ENCODE measurements at places on chromosomes 16 and 17. TPM values are rescaled to one million over a fixed set of nuclear protein-coding genes. Genes with fewer than 3 reads are reported as not detected.

PRAC2 gene
- not detected for total RNA-seq

GRCh38 chr16:85479972-85480726 is 133.0 kb upstream of the GSE1 start:
- DNase-seq = no peak

- DNase-seq = no peak
Observed at GRCh38 chr17:1491443-1492248, 840 bp downstream of the MYO1C start.

DNA sequence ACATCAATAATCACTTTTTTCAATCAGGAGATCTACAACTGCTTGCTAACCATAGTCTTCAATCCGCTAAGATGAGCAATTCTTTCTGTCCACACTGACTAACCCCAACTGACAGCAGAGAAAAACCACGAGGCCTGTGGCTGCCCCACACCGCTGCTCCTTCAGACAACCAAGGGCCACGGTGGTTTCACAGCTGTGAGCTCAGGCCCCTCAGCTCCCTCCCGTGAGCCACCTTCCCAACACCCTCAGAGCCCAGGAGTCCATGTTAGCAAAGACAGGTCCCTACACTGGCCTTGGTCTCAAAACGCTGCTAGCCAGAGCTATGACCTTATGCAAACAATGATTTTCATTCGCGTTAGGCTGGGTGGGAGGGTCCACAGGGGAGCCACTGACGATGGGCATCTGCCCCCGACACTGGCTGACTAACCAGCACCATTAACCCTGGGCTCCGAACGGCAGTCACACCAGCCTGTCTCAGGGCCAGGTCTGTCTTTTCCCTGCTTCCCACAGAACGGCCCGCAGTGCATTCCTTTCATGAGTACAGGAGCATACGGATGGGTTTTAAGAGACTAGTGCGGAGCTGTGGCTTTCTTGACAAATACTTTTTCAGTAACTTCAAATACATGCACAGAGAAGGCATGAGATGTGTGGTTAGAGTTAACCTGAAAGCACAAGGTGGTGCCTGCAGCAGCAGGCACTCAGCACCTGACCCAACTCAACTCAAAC is 67.3 kb downstream of the ANKRD11 start:
- peak; percentile 79 for DNase-seq

DNA sequence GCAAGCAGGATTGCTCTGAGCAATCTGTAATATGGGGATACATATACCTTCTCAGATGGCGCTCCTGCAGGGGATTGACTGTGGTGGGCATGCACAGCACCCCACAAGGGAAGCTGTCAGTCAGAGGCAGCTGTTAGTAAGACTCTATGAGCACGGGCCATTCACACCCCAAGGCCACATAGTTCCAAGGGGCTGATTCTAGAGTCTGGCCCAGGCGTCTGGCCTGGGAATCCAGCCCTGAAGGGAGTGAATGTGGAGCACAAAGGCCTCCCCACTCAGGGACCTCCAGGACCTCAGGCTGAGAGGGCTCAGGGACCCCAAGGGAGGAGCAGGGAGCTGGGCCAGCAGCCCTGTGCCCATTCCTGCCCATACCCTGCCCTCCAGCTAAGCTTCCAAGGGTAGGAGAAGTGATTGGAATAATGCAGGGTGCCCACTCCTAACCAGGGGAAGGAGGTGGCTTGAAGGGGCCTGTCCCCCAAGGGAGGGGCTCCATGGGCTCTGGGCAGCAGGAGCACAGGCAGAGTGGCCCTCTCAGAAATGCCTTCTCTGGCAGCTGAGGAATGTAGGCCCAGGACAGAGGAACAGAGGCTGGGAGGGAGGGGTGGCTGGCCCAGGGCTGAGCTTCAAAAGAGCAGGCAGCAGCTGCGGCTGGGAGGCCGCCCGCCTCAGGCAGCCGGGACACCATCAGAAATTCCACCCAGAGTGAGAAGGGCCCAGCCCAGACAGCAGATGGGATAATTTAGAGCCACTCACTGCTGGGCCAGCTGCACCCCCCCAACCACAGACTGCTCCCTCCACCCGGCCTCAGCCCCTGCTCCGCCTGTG is 48.9 kb upstream of the MRPS23 start:
- peak; percentile 49 for DNase-seq

Data from IMR-90 (cell line).